ENCODE measurements at places on chromosomes 1 and 21.
A peak's percentile ranks its signal among the peaks of the same experiment; 100 is the strongest.

GRCh38 chr1:205510308-205510950, 6.0 kb downstream of the CDK18 start:
- no peak for ATAC-seq

DNA sequence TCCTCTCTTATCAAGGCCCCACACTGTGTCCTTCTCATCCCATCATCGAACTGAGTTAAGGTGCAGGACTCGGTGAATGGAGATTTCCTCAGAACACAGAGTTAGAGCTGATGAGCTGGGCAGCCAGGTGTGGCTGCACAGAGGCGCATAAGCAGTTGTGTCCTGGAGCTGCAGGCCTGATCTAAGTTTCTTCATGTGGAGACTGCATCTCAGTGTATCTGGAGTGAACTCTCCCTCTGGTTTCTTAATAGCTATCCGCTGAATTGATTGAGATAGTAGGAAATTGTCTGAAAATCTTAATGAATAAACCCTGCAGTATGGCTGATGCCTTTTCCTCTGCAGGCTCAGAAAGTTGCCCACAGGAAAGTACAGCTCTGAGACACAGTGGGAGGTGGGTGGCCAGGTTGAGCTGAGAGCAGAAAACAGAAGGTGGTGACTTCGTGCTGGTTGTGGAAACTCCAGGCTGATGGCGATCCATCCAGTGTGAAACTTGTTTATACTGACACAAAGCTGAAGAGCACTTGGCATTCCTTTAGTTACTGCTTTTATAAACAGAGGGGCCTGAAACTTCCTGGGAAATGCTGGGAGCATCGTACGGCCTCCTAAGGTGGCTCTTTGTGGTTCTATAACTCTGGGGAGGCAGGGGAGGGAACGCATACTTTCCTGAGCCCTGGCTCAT, 67.4 kb upstream of the F3 start:
- ATAC-seq, result no peak

DNA sequence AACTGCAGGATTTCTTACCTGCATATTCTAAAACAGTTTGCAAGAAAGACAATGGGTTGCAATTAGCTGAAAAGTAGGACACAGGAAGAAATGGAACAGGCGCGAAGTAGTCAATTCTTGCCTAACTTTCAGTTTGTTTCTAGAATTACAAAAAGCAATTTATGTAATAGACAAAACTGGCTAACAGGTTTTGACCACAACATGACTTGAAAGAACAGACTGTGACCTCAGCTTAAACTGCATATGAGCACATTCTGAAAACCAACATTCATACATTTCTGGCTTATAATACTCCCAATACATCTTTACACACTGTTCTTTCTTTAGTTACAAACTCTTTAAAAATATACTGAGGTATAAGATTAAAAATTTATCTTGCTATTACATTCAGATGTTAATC, 405.9 kb upstream of the B3GALT2 start:
- ATAC-seq, result no peak

DNA sequence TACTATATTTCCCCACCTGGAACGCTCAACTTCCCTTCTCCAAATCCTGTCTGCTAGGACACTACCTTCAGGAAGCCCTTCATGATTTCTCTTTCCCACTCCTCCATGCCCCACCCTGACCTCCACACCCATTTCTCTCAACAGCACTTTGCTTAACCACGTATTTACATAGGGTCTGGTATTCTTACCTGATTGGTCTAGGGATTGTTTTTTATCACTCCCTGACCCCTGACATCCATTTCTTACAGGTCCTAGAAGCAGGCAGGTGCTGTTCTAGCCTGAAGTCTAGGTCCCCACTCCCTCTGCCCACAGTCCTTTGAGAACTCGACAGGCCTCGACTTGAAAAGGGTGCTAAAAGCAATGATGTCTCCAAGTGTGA, 47.5 kb downstream of the DMAP1 start:
- no peak for ATAC-seq

GRCh38 chr1:4177425-4178150, 277.5 kb upstream of the C1orf174 start:
- no peak for ATAC-seq

GRCh38 chr1:67085326-67085725, 31.4 kb upstream of the SLC35D1 start:
- ATAC-seq, result no peak

DNA sequence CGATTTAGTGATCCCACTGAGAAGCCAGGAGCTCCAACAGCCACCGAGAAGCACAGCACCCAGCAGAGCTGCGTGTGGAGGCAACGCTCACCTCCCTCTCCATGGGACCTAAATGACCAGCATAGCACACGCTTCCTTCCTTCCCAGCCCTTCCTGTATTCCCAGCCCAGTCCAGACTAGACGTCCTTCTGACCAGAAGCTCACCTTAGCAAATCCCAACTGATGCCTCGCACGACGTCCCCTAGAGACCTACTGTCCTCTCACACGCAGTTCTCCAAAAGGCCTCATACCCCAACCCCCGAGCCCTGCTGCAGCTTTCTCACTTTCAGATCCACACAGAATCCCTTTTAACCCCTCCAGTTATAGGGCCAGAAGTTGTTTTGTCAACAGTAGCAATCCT, 132.4 kb downstream of the SLC45A1 start:
- no peak for ATAC-seq

GRCh38 chr1:64705591-64705990, 39.3 kb upstream of the RAVER2 start:
- peak; percentile 98 for ATAC-seq

DNA sequence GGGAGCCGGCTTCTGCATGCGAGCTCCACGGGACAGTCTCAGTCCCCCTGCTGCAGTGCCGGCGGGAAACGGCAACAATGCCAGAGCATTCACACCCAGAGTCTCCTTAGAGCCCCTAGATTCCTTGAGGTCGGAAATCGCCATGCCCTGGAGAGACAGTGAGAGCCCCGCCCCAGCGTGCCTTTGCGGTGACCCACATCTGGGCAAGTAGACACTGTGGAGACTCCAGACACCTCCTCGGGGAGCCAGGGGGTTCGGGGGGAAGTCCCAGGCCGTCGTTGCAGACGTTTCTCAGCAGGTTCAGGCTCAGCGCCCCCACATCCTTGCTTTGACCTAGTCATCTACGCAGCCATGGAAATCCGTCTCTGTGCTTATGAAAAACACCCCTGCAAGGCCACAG, 81.3 kb upstream of the ARHGEF16 start:
- ATAC-seq, result no peak

GRCh38 chr1:225814381-225814780, 4.5 kb downstream of the EPHX1 start:
- no peak for ATAC-seq

DNA sequence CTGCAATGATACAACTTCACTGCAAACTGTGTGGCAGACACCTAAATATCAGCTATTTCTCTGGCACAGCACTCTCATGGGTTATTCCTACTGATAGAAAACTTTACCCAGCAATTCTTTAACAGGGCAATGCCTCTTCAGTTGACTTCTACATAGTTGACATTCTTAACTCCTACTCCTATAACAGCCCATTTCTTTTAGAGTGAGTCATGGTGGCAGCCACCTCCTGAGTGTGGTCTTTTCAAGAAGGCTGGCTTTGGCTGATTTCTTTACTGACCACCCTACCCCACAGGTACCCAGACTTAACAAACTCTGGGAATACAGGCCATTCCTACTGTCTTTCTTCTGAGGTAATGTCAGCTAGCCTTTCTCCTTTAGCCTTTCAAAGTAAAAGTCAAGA, 805.8 kb upstream of the ADGRL2 start:
- ATAC-seq, result no peak

- ATAC-seq, result no peak
These were observed 44.2 kb downstream of the CAPN8 start for GRCh38 chr1:223621312-223621734.

- no peak for ATAC-seq
These were observed 50.2 kb downstream of the AZIN2 start for GRCh38 chr1:33131191-33131590.

GRCh38 chr1:53868565-53868964, 21.0 kb downstream of the YIPF1 start:
- ATAC-seq, result no peak

- ATAC-seq, result peak; percentile 18
These were observed 70.3 kb downstream of the PTPRU start for GRCh38 chr1:29306471-29307140.

GRCh38 chr21:14096172-14096571, 114.6 kb downstream of the LIPI start:
- ATAC-seq, result no peak

DNA sequence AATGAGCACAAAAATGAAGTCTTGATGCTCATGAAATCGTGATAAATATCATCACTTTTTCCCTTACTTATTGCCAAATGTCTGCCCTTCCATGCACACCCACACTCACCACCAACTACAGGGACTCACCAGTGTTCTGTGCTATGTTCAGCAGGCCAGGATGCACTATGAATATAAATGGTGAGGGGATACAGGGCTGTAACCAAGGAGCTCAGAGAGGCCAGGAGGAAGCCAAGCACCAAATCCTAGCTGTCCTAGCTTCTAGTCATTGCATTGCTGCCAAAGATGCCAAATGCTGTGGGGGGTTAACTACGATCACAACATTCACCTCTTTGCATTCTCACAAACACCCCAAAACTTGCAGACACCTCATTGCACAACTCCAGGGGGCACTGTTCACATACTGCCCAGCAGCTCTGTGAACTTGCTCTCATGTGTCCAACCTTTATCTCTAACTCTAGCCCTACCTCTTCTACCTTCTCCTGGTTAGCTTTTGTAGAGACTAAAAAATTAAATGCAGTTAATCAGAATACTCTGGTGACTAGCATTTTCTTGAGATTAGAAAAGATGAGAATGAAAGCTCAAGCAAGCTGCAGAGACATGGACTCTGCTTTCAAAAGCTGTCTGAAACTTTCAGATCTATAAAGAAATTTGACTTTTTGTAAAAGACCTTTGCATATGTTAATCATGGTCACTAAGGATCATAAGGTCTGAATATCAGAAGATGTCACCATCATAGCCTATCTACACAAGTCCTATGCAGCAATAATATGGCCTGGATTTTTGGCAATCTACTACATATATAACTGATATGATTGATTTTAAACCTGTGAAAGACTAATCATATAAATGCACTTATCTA, 13.9 kb upstream of the KIF14 start:
- no peak for ATAC-seq

- ATAC-seq, result no peak
These were observed 33.8 kb downstream of the HHAT start for GRCh38 chr1:210362526-210362925.

- ATAC-seq, result no peak
These were observed 39.8 kb downstream of the TBX15 start for GRCh38 chr1:118948351-118948750.

GRCh38 chr1:222634180-222635013, 16.5 kb downstream of the MIA3 start:
- peak; percentile 60 for ATAC-seq

- ATAC-seq, result peak; percentile 73
These were observed 132.9 kb downstream of the SYF2 start for GRCh38 chr1:25099343-25099951.

- peak; percentile 83 for ATAC-seq
These were observed 66.0 kb downstream of the PGBD5 start for GRCh38 chr1:230359992-230360668.

GRCh38 chr1:75600781-75601180, 10.1 kb downstream of the SLC44A5 start:
- no peak for ATAC-seq

GRCh38 chr1:205449254-205449749, 6.5 kb downstream of the BLACAT1 start:
- peak; percentile 3 for ATAC-seq

DNA sequence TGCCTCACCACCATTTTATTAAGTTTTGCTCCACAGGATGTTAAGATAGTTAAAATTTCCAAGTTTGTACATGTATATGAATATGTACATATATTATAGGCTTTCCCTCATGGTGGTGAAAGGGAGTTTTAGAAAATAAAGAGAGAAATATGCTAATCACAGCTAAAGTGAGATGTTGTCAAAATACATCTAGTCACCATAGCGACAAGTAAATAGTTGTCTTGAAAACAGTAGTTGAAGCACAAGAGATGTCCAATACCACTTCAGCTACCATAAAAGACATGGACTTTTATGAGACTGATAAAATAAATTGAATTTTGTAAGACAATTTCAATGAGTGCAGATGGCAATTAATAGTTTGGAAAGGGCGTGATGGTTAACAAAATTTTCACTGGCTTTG, 1600.0 kb downstream of the BRINP3 start:
- no peak for ATAC-seq

- ATAC-seq, result no peak
These were observed at the start of gene PTPRC for GRCh38 chr1:198638894-198639635. PTPRC (plus strand) TSS chr1:198639040; CDS start chr1:198639269, 229 bp downstream.

DNA sequence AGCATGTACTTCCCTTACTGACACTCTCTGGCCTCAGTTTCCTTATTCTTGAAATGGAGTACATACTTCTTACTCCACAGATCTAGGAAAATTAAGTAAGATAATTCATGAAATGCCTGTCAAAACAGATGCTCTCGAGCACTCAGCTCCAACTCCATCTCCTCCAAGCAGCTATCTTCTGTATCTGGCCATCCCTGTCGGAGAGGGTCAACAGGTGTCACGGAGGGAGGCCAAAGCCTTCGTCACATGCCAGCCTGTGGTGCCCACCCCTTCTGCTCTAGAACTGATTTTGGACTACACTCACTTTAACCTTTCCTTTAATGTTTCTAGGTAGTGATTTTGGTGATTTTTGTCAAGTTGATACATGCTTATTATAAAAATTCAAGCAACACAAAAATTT, 18.8 kb upstream of the PKP1 start:
- no peak for ATAC-seq

- no peak for ATAC-seq
These were observed 234.3 kb downstream of the CAMTA1 start for GRCh38 chr1:7019510-7019909.

DNA sequence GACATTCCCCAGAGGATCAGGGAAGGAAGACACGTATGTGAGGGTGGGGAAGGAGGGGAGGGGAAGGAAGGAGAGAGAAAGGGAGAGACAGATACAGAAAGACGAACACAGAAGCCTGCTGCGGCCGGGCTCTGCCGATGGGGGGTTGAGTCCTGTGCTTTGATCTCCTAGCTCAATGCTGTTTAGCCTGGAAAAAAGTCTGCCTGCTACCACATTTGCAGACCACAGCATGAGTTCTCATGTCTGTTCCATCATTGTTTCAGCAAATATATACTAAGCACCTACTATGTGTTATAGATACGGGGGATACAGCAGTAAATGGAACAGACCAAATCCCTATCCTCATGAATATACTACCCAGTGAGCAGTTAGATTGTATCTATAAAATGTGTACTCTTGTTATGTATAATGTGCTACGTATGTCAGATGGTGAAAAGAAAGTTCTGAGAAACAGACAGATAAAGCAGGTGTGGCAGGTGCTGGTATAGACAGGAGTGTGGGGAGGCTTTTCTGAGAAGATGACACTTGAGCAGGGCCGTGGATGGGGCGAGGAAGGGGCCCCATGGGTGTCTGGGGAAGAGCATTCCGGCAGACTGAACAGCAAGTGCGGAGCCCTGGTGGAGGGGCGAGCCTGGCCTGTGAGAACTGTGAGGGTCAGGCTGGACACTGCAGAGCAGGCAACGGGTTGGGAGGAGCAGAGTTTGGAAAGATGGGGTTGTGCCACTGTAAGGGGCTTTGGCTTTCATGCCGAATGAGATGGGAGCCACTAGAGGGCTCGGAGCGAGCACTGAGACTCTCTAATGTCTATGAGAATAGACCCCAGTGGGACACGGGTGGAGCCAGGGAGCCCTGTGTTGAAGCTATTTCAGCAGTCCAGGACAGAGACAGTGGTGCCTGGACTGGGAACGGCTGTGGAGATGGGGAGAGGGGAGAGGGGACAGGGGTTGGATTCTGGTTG, 34.1 kb downstream of the KIAA1614 start:
- no peak for ATAC-seq
